ENCODE measurements at places on chromosomes 1 and 21. TPM values are rescaled to one million over a fixed set of nuclear protein-coding genes. Genes with fewer than 3 reads are reported as not detected.

Gene PTPN22
- not detected for total RNA-seq

Gene SLC1A7
- total RNA-seq, result 0.97 TPM

Gene IGFN1
- total RNA-seq, result 0.18 TPM

Gene HSD3B1
- total RNA-seq, result not detected

Gene LCE6A
- not detected for total RNA-seq

Gene DEGS1
- 162 TPM for total RNA-seq

Gene ELF3
- not detected for total RNA-seq

Gene DEPDC1
- 14.7 TPM for total RNA-seq

Gene C1orf56
- 0.72 TPM for total RNA-seq

Gene EPHA2
- 16.4 TPM for total RNA-seq

Gene DENND2D
- 3.7 TPM for total RNA-seq

Gene FAM72C
- 1.5 TPM for total RNA-seq

Gene SH3BGRL3
- 162 TPM for total RNA-seq

Gene S100A9
- not detected for total RNA-seq

Gene SH2D2A
- total RNA-seq, result 0.18 TPM

Gene SLAMF7
- total RNA-seq, result not detected

Gene IGSF5
- not detected for total RNA-seq

Gene KIF14
- total RNA-seq, result 2.8 TPM

Measured in cardiac atrium fibroblast (primary cell).